Brain microvascular endothelial cell (primary cell): ENCODE measurements at places on chromosomes 1 and 21.

GRCh38 chr1:14220324-14220723 lies 378.2 kb upstream of the KAZN start:
- DNase-seq, result no peak

DNA sequence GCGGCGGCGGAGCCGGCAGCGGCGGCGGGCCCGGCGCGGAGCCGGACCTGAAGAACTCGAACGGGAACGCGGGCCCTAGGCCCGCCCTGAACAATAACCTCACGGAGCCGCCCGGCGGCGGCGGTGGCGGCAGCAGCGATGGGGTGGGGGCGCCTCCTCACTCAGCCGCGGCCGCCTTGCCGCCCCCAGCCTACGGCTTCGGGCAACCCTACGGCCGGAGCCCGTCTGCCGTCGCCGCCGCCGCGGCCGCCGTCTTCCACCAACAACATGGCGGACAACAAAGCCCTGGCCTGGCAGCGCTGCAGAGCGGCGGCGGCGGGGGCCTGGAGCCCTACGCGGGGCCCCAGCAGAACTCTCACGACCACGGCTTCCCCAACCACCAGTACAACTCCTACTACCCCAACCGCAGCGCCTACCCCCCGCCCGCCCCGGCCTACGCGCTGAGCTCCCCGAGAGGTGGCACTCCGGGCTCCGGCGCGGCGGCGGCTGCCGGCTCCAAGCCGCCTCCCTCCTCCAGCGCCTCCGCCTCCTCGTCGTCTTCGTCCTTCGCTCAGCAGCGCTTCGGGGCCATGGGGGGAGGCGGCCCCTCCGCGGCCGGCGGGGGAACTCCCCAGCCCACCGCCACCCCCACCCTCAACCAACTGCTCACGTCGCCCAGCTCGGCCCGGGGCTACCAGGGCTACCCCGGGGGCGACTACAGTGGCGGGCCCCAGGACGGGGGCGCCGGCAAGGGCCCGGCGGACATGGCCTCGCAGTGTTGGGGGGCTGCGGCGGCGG lies 1.0 kb downstream of the ARID1A start:
- DNase-seq, result no peak

- DNase-seq, result peak; percentile 49
Measured at GRCh38 chr21:35616090-35616489, 444.2 kb downstream of the SETD4 start.

DNA sequence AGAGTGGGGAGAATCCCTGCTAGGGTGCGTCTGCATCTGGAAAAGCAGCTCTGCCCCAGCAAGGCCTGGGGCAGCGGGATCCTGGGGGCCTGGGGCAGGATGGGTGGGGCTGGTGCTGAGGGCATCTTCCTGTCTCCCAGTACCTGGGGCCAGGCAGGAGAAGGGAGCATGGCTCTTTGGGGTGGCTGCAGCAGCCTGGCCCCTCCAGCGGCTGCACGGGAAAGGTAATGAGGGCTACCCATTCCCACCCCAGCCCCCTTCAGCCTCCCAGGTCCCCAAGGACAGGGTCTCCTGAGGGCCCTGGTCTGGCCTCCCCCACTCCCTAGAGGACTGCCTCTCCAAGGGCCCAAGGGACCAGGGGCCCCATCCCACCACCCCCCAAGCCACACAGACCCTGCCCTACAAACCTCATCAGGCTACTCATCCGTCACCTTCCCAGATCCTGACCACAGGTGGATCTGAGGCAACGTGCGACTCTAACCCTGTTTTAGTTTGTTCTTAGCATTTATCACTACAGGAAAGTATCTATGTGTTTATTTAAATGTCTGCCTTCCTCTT lies 910 bp upstream of the ANKRD65 start:
- DNase-seq, result no peak

GRCh38 chr1:176552999-176553398 lies 90.0 kb downstream of the PAPPA2 start:
- DNase-seq, result no peak

GRCh38 chr1:67708606-67709005 lies 23.6 kb downstream of the GADD45A start:
- DNase-seq, result no peak

GRCh38 chr1:29958271-29958670 lies 721.9 kb downstream of the PTPRU start:
- no peak for DNase-seq

DNA sequence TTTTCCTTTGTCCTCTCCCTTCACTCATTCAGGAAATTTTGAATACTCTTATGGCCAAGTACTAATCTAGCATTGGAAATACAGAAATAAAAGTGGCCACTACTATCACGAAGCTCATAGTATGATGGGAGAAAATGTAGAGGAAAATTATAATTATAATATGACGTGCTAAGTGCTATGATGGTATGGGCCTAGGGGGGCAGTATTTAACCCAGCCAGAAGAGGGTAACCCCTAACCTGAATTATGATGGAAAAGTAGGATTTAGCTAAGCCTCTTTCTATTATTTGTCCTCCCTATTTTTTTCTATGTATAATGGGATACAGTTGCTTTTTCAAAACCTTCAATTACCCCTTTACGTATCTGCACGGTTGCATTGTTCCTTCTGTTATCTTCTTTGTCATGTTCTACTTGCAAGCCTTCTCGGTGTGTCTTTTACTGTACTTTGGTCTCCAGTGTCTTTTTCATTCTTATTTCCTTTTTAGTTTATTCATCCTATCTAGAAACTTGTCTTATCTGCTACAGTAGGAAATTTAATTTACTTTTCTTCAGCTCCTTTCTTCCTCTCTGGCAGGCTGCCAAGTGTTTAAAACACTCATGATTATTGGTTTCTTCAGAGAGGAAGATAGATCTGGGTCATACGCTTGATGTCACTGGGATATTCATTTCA lies 88.8 kb upstream of the GPR52 start:
- no peak for DNase-seq

DNA sequence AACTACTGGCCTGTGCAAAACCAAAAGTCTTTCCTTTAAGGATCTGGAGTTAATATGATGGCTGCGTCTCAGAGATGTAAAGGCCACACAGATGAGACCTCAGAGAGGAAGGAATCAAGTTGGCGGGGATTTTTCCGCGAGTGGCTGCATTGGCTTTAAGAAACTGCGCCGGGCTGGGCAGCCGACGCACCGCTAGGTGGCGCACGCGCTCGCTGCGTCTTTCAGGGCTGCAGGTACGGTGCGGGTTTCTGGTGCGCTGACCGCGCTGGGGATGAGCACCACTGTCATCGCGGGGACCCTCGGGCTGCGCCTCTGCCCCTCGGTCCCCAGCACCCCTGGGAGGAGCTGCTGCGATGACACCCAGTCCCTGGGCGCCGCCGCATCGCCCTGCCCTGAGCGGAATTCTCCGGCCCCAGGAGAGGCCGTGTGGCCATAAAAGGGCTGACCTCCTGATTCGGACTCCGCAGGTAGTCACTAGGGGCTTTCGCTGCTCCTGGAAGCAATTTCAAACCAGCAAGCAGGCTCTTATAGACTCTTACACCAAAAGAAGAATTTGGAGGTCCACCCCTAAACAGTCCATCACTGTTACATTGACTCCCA lies 241.0 kb downstream of the KCNJ6 start:
- peak; percentile 17 for DNase-seq

GRCh38 chr1:66426239-66426853 lies 107.6 kb upstream of the SGIP1 start:
- no peak for DNase-seq

GRCh38 chr1:245247801-245248200 lies 93.0 kb downstream of the KIF26B start:
- DNase-seq, result no peak

DNA sequence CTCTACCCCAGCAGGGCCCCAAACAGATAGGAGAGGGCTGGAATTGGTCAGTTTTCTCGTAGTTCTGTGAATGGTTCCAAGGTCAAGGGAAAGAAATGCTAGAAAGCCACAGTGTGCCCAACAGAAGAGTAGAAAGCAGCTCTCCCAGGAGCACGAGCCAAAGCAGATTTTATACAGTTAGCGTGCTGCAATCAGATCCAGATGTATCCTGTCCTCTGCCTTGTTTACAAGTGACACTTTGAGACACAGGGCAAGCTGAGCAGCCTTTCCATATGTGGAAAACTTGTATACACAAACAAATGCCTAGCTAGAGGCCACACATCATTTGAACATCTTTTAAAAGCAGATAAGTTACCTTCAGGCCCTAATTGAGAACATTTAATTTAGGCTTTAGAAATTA lies 6.5 kb downstream of the VAMP3 start:
- no peak for DNase-seq
